ENCODE measurements at places on chromosomes 13 and 19. TPM values are rescaled to one million over a fixed set of nuclear protein-coding genes. Genes with fewer than 3 reads are reported as not detected.

DNA sequence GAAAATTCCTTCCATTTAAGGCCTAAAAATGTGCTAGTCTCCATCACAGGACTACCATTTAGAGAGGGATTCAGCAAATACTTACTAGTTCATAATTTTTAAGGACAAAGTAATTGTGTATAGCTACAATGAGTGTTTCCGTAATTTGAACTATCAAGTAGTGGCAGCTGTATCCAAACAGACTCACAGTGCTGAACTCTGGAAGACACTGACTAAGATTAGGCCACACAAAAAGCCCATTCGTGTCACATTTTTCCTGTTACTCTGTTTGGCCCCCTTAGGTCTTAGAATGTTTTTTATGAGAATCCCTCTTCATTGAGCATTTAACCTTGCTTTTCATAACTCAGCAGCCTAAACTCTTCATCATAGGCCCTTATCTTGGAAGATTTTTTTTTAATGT is 731.2 kb upstream of the PCDH9 start:
- DNase-seq, result no peak

DNA sequence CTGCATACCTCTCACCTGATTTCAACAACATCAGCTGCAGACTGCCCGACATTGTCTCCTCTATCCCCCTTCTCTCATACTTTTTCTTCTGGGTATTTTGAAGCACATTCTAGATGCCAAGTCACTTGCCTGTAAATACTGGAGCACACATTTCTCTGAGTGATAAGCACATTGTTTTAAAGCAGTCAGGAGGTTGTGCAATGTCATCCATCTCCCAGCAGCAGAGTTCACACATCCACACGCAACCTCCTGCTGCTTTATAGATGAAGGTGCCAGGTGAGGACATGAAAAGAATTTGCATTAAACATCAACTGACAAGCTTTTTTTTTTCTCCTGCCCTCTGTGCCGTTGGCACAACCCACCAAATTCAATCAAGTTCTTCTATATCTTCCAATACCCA is 5.5 kb downstream of the UPK1A start:
- no peak for DNase-seq

The ZNF57 gene
- 2.3 TPM for polyA plus RNA-seq

The CPB2 gene
- polyA plus RNA-seq, result not detected

The MADCAM1 gene
- 3.4 TPM for polyA plus RNA-seq
